ENCODE measurements at places on chromosomes 7 and 10. TPM values are rescaled to one million over a fixed set of nuclear protein-coding genes. Genes with fewer than 3 reads are reported as not detected.

DNA sequence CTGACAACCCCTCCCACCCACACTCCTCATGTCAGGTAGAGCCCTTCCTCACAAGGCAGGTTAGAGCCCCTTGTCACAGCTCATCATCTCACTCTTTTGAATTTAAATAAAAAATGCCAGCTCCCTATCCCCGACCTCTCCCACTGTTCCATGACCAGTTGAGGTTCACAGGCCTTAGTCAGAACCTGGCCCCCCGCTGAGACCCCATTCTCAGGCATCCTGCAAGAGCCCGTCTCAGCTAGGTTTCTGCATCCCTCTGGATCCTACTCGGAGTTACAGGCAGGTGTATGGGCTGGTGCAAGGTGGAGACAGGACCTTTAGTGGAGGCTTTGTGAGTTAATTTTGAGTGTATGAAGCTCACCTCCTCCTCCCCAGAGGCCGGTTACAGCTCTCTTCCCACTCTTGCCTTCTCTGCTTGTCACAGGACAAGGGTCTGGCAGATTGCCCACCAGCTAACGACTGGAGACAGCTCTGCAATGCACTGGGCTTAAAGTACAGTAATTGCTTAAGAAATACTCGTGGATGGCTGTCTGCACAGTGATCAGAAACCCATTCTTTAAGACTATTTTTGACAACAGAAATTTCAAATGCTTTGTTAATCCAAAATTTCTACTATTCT, 394.9 kb upstream of the DPP6 start:
- no peak for DNase-seq

- DNase-seq = no peak
Observed at GRCh38 chr7:80324032-80324431, 187.8 kb downstream of the GNAT3 start.

GRCh38 chr10:24854256-24854655, 98.2 kb downstream of the PRTFDC1 start:
- no peak for DNase-seq

Gene CALHM3
- not detected for total RNA-seq

DNA sequence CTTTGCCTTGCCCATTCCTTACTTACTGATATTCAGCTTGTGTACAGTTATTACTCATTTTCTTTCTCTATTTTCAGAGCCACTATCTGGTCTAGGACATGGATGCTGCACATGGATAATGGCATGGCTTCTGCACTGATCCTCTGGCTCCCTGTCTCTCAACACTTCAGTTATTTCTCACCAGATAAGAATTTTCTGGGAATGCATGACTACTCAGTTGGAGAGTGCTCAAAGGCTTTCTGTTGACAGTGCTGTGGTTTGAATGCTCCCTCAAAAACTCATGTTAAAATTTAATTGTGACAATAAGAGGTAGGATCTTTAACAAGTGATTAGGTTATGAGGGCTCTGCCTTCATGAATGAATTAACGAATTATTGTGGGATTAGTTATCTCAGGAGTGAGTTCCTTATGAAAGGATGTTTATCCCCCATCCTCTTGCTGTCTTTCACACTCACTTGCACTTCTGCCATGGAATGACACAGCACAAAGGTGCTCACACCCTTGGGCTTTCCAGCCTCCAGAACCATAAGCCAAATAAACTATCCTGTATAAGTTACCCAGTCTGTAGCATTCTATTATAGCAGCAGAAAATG, 16.1 kb upstream of the PIK3CG start:
- no peak for DNase-seq

- DNase-seq = no peak
Observed at GRCh38 chr7:26385240-26385639, 93.6 kb downstream of the SNX10 start.

DNA sequence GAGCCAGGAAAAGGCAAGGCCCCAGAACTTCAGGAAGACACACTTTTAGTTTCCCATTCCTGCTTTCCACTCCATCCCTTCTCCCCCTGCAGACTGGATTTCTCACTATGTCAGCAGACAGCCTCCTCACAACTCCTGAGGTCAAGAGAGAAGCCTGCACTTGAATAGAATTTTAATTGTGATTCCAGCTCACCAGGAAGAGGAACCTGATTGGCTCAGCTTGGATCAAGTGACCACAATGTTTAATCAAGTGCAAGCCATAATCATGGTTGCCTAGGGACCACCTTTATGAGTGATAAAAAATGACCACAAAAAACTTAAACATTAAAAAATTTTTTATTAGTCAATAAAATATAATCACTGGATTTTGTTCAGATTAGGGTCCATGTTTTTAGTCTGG, 244.7 kb upstream of the RHOBTB1 start:
- no peak for DNase-seq

DNA sequence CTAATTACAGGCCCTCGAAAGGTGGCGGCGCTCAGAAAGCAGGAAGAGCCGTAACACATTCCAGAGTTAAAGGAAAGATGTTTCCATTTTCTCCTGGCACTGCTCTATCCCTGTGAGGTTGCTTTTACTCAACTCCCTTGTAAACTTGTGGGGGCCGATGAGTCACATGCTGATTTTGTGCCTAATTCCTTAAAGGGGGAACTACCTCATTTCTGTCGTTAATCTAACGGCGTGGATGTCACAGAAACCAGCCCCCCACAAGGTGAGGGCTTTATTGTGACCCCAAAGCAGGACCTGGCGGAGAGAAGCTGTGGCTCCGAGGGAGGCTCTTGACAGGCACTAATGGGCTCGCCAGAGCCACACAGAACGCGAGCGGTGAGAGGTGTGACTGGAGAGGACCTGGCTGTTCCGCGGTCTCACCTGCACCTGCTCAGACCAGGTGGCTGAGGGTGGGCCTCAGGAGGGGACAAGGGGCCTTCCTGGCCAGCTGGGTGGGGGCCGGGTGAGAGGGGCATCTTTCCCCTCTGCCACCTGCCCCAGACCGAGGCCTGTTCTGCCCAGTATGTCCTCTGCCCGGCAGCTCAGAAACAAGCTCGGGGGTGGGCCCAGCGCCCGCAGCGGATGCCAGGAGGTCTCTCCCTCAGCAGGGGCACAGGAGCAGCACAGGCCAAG, 50.9 kb downstream of the CALML3 start:
- DNase-seq = no peak

DNA sequence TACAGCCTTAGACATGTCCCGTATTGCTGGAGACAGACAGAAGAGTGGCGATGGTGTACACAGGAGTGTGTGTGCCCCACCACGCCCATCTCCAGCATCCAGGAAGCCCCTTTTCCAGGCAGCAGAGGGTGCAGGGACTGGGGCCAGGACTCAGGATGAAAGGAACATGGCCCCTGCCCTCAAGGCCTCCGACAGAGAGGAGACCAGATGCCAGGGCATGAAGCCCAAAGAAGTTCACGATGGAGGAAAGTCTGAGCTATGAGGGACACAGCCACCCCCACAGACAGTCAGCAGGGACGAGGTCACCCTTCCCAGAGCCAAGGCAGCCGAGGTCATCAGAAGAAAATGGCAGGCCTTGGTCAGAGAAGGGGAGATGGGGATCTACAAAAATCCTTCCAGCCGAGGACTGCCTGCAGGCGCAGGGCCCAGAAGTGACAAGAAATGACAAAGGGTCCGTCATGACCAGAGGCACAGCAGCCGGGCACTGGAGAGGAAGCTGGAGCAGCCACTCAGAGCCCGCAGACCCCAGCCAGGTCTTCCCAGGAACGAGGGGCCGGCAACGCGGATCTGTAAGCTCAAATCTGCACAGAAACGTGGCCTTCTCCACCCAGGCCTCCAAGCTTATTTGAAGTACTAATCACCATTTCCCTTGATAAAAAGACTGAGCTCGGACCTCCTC, 78.7 kb upstream of the PPP2R2D start:
- DNase-seq = no peak

Gene AEBP1
- total RNA-seq = 30.4 TPM

Gene CPN1
- total RNA-seq = not detected

- no peak for DNase-seq
Observed at GRCh38 chr10:1698185-1698584, 39.1 kb downstream of the ADARB2 start.

DNA sequence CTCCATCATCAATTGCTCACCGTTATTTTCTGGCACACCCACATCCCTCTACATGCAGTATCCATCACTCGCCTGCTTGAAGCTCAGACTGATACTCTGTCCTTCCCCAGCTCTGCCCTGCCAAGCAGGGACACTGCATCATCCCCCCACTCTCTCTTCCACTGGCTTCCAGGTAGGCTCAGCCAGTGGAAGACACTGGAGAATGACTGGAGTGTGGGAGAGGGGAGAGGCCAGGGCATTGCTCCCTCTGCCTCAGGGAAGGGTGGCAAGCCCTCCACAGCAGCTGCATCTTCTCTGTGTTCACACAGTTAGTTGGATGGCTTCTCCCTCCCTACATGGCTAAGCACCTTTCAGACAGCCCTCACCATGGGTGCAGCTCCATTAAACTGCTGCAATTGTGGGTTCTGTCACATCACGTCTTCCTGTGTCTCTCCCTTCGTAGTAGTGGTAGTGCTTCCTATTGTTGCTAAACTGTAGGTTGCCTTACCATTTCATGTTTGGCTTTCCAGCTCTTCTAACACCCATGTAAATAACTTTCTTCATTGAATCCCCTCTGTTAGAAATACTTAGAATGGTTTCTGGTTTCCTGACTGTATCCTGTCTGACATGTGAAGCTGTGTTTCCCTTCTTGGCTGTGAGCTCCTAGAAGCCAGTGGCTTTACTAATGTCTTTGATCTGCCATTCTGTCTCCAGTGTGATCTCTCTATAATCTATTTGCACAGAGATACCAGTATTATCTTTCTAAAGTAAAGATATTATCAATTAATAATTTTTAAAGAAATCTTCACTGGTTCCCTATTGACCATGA, 483.7 kb upstream of the LRRN3 start:
- DNase-seq = no peak

DNA sequence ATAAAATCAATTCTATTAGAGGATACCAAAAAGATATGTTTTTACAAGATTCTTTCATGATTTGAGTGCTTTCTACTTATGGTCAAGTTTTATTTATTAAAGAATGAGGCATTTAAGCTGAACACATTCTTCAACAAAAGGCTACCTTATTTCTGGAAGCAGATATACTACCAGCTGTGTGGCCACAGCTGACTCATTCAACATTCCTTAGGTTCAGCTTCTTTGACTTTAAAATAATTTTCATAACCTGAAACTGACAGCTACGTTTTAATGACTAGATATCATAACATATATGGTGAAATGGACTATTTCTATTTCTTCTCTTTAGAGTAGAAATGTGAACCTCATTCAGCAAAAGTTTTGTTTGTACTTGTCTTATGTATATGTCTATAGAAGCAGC, 414.2 kb upstream of the SEMA3C start:
- no peak for DNase-seq

DNA sequence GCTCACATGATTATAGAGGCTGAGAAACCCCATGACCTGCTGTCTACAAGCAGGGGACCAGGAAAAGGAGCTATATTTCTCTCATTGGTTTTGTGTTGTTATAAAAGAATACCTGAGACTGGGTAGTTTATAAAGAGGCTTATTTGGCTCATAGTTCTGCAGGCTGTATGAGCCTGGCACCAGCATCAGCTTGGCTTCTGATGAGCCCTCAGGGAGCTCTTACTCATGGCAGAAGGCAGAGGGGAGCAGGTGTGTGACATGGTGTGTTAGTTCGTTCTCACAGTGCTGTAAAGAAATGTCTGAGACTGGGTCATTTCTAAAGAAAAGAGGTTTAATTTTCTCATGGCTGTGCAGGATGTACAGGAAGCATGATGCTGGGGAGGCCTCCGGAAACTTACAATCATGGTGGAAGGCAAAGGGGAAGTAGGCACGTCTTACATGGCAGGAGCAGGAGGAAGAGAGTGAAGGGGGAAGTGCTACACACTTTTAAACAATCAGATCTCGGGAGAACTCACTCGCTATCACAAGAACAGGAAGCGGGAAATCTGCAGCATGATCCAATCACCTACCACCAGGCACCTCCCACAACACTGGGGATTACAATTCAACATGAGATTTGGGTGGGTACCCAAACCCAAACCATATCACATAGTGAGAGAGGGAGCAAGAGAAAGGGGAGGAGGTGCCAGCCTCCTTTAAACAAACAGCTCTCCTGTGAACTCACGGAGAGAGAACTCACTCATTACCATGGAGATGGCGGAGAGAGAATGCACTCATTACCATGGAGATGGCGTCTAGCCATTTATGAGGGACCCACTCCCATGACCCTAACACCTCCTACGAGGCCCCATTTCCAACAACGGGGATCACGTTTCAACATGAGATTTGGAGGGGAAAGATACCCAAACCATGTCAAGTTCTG, 133.4 kb downstream of the JCAD start:
- DNase-seq = no peak

DNA sequence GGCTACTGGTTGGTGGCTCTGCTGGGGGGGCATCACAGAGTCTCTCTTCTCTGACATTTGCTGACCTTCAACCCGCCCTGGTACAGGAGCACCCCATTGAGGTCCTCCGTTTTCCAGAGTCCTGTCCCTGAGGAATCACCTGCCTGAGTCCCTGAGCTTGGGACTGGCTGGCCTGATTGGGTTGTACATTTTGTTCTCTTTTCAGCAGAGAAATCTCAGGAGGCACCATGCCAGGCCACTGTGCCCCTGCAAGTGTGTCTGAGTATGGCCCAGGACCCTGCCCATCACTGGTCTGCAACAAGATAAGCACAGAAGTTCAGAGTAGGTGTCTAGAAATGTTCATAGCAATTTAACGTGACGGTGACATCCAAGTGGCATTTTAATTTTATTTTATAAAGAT, 131.2 kb downstream of the CUX1 start:
- no peak for DNase-seq

- DNase-seq = no peak
Observed at GRCh38 chr10:133061296-133062038, 26.3 kb upstream of the ADGRA1 start.

- DNase-seq = no peak
Observed at GRCh38 chr7:117061751-117062150, 108.5 kb downstream of the ST7 start.

DNA sequence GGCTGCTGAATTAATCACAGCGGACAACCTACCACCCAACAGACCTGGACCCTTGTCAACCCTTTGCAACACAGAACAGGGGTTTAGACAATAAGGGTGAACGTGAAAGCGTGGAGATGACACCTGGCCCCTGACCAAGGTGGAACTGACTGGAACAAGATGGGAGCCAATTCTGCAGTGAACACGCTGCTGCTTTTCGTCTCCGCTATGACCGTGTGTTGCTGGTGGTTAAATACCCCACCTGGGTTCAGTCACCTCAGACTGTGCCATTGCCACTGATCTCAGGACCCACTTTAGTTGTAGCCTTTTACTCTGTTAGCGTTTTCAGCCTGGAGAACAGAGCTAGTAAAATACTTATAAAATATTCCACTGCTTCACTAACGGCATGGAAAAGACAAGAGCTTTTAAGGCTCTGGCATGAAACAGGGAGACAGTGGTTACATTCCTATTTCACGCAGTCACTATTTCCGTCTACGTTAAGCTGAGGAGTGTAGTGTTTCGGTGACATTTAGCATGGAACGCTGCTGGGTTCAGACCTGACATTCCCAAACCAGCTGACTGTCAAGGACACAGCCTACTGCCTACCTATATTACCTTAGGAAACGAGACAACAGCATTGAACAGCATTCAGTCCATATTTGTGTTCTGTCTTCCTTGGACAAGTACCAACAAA, 119.5 kb upstream of the PRSS1 start:
- no peak for DNase-seq

Data from colonic mucosa (tissue), 4 donors.